Cortex of kidney (tissue), 1 donor: ENCODE measurements at places on chromosomes 2 and 18.

GRCh38 chr2:71798266-71799012 lies 345.1 kb downstream of the DYSF start:
- DNase-seq, result no peak

GRCh38 chr2:19120181-19120580 lies 238.2 kb downstream of the OSR1 start:
- DNase-seq, result no peak

GRCh38 chr2:86256300-86256699 lies 57.0 kb downstream of the MRPL35 start:
- no peak for DNase-seq

GRCh38 chr2:60116161-60116875 lies 437.1 kb downstream of the BCL11A start:
- no peak for DNase-seq

DNA sequence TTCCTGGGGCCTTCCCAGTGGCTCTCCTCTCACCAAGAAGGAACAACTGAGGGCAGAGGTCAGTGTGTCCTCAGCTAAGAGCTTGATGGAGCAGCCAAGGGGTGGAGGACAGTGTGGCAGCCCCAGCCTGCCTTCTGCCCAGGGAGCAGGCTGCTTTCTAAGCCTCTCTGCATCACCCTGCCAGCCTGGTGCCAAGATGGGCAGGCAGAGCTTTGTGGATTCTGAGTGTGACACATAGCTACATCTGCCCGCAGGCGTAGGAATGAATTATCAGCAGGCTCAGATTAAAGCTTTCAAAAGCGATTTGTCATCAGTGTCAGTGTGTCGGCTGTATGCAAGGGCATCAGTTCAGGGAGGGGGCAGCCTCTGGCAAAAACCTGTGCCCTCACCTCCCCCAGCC lies 8.7 kb downstream of the MAL start:
- DNase-seq, result no peak

DNA sequence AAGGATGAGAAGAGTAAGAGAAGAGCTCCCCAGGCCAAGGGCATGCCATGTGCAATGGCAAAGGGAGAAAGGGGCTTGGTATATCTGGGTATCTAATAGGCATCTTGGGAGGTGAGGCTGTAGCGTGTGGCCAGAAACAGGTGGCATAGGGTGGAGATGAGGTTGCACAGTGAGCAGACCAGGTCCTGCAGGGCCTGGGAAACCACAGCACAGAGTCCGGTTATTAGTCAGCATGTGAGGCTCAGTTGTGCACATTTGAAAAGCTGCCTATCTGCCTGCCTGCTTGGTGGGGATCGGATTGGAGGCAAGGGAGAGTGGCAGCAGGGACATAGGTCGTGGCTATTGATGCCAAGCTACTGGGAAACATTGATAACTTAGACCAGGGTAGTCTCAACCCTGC lies 190.6 kb downstream of the TPGS2 start:
- DNase-seq, result no peak

DNA sequence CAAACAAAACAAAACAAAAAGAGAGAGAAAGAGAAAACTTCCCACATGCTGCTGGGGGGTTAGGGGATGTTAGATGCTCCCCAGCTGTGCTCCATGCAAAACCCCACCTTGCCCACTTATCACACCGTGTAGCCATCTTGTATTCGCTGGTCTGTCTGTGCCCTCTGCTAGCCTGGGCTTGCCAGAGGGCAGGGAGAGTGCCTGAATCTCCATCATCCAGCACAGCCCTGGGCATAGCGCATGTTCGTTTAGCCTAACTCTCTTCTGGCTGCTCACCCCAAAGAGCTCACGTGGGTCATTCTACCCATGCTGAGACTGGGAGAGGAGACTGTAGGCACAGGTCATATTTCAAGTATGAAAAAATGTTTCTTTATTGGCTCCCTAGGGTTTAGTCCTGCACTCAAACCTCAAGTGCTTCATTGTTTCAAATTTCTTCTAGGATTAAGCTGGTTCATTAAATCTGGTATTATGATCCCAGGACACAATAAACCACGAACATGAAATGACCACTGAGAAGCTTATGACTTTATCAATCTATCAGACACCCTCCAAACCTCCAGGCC lies 100.5 kb downstream of the KCNF1 start:
- no peak for DNase-seq

- no peak for DNase-seq
Measured at GRCh38 chr2:225938991-225939390, 539.5 kb downstream of the NYAP2 start.

DNA sequence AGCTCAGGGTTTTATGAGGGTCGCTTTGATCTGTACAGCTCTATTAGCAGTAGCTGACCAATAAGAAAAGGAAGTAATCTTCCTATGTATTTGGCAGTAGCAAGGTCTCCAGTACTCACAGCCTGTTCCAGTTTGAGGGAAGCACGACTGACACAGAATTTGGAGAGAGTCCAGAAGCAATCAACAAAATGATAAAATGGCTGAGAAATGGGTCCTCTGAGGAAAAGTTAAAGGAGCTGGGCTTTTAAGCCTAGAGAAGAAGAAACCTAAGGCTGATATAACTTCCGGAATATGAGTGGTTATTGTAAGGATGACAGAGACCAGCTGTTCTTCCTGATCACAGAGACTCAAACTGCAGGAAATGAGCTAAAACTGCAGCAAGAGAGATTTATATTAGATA lies 382.8 kb downstream of the GPD2 start:
- DNase-seq, result no peak

DNA sequence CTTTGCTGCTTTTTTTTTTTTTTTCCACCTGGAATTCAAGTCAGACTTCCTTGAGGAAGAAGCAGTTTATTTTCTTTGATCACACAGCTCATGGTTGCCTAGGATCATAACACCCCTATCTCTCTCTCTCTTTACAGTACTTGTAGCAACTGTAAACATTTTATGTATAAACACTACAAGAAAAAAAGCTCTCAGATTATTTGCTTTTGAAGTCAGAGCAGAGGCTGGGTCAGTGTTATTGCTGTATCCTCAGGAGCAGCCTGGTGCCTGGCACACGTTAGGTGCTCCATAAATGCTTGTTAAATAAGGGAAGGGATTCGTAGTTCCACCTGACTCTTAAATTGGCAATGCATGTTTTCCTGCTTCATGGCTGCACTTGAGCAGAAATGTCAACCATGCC lies 221.2 kb downstream of the TGIF1 start:
- DNase-seq, result no peak

DNA sequence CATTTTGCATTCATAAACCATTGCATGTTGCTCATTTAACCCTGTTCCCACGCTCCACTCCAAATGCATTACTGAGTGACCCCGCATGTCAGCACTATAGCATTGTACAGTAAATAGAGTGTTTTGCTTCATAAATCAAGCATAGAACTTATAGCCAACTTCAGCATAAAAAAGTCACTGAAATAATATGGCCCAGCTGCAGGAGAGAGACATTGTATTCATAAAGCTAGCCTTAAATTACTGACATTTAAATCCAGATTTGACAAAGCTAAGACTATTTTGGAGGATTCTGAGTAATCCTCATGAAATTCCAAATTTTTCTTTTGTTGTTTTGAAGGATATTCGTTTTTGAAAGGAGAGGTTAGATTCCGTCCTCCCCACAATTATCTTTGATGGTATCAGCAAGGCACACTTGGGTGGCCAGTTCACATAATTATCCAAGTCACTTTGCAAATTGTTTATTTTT lies 320.9 kb upstream of the TCF4 start:
- DNase-seq, result no peak

- no peak for DNase-seq
Measured at GRCh38 chr18:41887100-41887499, 67.9 kb upstream of the PIK3C3 start.

DNA sequence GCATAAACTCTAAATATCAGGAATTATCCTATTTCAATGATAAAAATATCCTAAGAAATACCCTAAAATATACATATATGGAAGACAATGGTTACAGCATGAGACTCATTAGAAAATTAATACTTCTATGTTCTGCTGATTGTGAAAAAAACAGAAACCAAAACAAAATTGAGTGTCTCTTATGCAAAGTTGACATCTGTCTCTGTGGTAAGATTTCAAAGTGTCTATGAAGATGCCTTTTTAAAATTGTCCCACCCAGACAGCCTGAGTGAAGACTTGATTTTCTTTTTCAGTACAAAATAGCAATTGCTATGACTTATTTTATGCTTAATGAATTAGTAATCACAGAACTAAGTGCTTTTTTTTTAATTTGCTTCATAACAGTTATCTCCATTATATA lies 1368.4 kb upstream of the LRRTM1 start:
- DNase-seq, result no peak

- no peak for DNase-seq
Measured at GRCh38 chr2:122203523-122203922, 448.1 kb downstream of the TSN start.

DNA sequence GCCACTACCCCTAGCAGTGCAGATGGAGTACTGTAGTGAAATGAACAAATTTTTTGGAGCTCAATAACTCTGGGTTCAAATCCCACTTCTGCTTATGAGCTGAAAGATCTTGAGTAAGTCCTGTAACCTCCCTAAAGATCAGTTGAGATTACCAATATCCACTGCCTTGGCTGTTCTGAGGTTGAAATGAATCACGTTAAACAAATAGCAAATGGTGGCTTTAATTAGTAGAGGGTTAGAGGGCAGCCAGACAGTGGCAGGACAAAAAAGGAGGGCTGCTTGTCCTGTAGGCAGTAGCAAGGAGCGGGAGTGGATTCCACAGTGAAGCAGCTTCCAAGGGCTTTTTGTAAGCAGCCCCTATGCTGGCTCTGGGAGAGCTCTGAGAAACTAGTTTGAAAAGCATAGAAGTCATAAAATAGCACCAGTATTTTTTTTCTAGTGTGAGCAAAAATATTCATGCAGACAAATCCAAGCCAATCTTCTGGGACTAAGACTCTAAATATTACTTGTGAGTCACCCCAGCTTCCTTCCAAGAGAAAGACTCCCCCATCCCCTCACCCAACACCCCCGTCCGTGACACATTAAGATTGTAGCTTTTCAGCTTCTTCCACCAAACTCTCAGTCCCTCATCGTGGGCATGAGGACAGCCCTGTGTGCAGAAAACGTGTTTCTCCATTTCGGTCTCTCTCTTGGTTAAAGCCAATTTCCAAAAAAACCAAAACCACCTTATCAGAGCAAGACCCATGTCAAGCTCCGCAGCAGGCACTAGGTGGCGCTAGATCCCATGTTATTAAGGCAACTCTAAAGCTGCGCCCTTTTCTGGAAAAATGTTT lies 123.5 kb upstream of the LGALSL start:
- no peak for DNase-seq

GRCh38 chr2:9392898-9393765 lies 30.2 kb downstream of the ITGB1BP1 start:
- no peak for DNase-seq

GRCh38 chr2:127642706-127643438 lies 3.1 kb upstream of the GPR17 start:
- no peak for DNase-seq

DNA sequence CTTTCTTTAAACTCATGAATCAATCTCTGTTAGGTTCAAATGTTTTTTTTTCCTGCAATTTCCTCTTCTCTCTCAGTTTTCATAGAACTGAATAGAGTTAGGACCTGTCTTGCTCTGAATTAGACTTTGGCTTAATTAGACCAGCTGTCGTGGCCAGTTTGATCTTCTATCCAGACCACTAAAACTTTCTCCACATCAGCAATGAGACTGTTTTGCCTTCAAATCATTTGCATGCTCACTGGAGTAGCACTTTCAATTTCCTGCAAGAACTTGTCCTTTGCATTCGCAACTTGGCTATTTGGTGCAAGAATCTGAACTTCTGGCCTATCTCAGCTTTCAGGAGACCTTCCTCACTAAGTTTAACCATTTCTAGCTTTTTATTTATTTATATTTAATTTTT lies 2002.2 kb upstream of the PIK3C3 start:
- DNase-seq, result no peak

DNA sequence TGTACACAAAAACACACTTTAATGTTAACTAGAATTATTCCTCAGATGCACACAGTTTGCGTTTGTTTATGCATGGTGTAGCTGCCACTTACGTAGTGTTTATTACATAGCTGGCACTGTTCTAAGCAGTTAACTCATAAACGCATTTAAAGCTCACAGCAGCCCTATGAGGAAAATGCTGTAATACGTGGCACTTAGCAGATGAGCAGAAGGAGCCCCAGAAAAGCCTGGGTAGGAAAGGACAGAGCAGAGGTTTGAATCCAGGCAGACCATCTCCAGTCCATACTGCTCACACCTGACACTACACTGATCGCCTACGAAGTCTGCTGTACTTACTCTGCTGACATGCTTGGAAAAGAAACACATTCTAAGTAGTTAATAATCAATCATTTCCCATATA lies 66.6 kb downstream of the BCL2 start:
- no peak for DNase-seq

DNA sequence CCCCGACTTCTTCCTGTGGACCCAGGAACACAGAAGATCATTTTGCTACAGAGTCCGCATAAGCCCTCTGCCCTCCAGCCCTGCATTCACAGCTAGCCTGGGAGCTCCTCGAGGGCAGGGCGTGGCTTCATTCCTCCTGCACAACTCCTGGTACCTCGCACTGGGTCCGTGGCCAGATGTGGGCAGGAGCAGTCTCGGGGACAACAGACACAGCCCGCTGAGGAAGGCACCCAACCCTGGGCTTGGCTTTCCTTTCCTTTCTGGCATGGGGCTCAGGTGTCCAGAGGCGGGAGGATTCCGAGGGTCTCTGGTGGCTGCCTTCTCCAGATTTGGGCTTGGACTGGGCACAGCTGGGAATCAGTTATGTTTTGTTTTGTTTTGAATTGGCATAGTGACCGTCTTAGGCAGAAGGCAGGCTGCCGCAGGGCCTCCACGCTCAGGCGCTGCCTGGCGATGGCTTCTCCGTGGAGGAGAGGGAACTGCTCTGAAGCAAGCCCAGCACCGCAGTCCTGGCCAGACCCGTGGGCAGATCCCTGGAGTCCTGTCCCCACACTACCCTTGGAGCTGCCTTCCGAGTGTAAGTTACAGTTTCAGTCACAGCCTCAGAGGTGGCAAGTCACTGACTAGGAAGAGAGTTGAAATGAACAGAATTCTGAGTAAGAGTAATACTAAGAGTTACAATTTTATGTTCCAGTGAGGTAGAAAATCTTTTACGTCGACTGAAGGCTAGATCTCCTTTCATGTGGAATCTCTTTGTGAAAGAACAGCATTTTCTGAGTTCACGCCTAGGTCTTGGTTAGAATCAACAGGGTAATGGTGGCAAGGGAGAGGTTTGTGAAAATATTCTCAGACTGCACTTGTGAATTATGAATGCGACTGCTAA lies 47.9 kb downstream of the LDLRAD4 start:
- no peak for DNase-seq

DNA sequence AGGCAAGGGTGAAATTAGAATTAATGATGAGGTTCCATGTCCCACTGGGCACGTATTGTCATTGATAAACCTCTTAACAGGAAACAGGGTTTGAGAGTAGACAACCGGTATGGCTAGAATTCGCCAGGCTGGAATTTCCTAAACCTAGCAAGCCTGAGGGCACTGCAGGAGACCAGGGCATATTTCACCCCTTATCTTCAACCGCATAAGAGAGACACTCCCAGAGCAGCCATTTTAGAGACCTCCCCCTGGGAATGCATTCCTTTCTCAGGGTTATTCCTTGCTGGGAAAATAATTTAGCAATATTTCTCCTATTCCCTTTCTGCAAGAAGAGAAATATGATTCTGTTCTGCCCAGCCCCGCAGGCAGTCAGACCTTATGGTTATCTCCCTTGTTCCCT lies 334.6 kb upstream of the LYPD1 start:
- no peak for DNase-seq
